ENCODE measurements at places on chromosomes 1 and 21.

DNA sequence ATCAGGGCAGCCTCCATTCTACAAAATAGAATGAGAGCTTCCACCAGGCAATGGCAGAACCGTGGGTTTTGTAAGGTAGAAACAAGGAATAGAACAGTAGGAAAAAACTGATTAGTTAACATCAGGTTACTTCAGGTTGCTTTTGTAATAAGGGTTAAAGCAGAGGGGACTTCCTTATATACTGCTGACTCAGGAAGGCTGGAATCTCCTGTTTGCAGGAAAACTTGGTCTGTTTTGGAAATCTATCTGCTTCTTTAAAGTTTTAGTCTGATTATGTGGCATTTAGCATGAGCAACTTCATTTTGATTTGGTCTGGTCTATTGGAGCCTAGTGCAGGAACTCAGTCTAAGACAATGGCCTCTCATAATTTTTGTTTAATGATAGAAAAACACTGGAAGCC lies 32.7 kb upstream of the RAB4A start:
- no peak for DNase-seq

GRCh38 chr1:7444363-7444762 lies 326.7 kb upstream of the VAMP3 start:
- DNase-seq: no peak

- DNase-seq: no peak
Measured at GRCh38 chr1:100627054-100627716, 89.2 kb downstream of the GPR88 start.

- DNase-seq: no peak
Measured at GRCh38 chr1:207191061-207191460, 87.0 kb downstream of the C4BPA start.

DNA sequence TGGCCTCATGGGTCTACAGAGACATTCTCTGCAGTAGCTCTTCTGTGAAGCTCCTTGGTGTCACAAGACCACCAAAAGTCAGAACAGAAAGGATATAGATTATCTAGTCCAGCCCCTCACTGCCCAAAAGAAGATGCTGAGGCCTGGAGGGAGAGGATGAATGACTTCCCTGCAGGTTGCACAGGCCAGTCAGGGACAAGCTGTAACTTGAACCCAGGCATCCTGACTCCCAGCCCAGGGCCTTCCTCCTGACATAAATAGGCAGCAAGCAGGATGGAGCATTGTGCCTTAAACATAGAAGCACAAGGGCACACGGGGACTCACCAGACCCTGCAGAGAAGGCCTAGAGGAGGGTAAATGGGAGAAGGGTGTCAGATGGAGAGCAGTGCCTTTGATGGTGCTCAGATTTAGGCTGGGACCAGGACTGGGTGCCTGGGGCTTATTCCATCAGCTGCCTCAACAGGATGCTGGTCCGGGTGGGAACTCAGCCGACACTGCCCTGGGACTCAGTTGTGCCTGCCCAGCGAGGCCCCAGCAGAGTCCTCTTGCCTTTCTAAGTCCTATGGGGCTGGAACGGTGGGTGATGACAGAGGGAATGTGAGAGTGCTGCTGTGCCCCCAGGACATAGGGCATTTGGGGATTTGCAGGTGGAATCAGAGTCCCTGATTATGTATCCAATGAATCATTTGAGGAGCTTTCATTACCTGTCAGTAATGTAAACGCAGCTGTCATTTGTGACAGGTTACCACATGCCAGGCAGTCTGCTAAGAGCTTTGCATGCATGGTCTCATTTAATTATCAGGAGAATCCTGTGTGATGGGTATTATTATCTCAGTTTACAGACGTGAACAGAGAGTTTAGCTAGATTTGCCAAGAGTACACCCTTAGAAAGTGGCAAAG lies 13.2 kb downstream of the S100A7A start:
- DNase-seq: peak; percentile 29

- DNase-seq: no peak
Measured at GRCh38 chr1:25566730-25567341, 23.4 kb downstream of the LDLRAP1 start.

GRCh38 chr1:72063364-72064044 lies 218.8 kb downstream of the NEGR1 start:
- DNase-seq: no peak

- DNase-seq: no peak
Measured at GRCh38 chr1:177998696-177999631, 29.1 kb upstream of the SEC16B start.

DNA sequence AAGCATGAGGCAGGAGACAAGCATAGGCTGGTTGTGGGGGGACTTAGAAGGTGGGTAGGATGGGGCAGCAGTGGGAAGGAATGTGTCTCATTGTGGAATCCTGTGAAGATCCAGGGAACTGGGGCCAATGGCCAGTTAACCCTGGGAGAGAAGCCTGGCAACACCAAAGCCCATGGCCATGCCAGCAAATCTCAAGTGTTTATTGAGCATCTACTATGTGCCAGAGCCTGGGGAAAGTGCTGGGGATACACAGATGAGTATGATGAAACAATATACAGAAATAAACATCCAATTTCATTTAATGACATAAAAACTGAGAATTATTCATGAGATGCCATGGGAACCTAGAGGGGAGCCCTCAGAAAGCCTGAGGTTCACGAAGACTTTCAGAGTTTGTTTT lies 17.4 kb downstream of the LGR6 start:
- DNase-seq: no peak

DNA sequence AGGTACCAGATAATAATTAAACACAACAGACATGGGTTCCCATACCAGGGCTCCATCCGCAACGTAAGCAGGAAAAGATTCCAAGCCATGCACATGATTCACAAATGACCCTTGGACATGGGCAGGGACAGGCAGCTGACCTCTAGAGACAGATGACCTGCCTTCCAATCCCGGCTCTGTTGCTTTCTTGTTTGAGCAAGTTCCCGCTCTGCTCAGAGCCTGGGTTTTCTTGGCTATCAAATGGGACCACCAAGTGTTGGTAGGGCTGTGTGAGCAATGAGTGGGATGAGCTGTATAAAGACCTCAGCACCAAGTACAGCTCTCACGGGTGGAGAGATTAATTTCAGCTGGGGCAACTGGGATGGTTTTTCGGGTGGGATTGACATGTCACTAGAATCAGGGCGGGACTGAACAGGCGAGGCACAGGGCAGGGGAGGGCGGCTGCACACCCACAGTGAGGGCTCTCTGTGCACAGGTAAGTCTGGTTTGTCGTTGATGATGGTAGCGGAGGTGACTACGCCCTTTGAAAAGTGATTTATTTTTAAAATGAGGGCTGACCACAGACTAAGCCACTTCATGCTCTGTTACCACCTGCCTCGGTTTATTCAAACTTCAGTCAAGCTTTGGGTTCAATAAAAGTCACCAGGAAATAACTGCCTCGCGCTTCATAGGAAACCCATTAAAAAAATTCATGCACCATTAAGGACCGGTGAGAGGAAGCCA lies 57.5 kb upstream of the IFFO2 start:
- no peak for DNase-seq

- DNase-seq: no peak
Measured at GRCh38 chr21:45943630-45944540, 37.7 kb upstream of the COL6A1 start.

GRCh38 chr1:34655206-34655874 lies 99.5 kb upstream of the GJB5 start:
- DNase-seq: no peak

DNA sequence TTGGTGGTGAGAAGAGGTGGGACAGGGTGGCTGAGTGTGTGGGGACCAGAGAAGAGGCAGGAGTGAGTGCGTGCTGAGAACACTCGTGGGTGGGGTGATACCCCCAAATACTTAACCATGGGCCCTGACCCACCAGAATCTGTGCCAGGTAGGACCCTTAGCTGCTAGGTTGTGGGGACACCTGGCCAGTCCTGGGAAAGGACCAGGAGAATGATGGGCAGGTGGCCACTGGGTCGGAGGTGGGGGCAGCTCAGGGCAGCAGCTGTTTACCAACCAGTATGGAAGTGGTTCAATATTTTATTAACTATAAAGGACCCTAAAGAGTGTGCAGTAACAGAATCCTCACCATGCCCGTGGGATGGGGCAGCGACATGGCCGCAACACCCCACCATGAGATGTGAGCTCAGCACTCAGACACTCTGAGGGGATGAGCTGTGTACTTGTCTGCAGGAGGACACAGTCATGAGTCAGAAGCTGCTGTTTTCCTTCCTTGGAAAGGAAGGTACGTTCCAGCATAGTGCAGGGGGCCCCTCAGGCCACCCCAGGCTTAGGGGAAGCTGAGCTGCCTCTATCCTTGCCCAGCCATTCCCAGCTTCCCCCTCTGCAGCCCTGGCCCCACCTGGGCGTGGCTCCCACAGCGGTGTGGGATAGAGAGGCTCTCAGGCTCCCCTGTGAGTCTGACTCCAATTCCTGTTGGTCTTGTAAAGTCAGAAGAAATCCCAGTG lies 25.4 kb downstream of the TEX35 start:
- DNase-seq: peak; percentile 70

All from coronary artery (tissue), 2 donors.